Effector memory CD4-positive, alpha-beta T cell (primary cell): ENCODE measurements at places on chromosomes 6 and 20.

- DNase-seq, result no peak
Measured at GRCh38 chr6:150413781-150414281, 45.0 kb downstream of the IYD start.

DNA sequence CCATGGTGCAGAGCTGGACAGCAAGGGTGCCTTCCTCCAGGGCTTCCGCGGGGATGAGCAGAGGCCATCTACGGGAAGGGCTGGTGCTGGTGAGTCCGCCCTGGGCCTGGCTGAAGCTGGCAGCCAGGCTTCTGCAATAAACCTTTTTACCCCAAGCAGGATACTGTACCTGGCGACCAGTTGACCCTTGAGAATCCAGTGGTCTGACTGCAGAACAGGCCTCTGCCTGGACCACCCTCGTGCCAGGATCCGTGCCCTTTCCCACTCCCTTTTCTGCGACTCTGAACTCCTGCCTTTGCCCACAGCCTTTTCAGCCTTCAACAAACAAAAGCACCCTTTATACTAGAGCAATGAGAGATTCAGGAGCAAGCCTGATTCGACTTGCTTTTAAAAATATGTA is 18.9 kb downstream of the CDH26 start:
- DNase-seq, result no peak

GRCh38 chr6:156876302-156876701 is 99.1 kb downstream of the ARID1B start:
- no peak for DNase-seq

- DNase-seq, result no peak
Measured at GRCh38 chr6:23377830-23378229, 748.2 kb upstream of the NRSN1 start.

GRCh38 chr6:36267731-36268477 is 2.0 kb upstream of the PNPLA1 start:
- no peak for DNase-seq

- DNase-seq, result no peak
Measured at GRCh38 chr6:12614456-12614855, 102.1 kb upstream of the PHACTR1 start.

- DNase-seq, result no peak
Measured at GRCh38 chr6:129177801-129178200, 294.9 kb downstream of the LAMA2 start.

GRCh38 chr6:46953921-46954320 is 32.2 kb upstream of the ADGRF5 start:
- DNase-seq, result no peak

GRCh38 chr6:157020398-157020797 is 243.2 kb downstream of the ARID1B start:
- no peak for DNase-seq

DNA sequence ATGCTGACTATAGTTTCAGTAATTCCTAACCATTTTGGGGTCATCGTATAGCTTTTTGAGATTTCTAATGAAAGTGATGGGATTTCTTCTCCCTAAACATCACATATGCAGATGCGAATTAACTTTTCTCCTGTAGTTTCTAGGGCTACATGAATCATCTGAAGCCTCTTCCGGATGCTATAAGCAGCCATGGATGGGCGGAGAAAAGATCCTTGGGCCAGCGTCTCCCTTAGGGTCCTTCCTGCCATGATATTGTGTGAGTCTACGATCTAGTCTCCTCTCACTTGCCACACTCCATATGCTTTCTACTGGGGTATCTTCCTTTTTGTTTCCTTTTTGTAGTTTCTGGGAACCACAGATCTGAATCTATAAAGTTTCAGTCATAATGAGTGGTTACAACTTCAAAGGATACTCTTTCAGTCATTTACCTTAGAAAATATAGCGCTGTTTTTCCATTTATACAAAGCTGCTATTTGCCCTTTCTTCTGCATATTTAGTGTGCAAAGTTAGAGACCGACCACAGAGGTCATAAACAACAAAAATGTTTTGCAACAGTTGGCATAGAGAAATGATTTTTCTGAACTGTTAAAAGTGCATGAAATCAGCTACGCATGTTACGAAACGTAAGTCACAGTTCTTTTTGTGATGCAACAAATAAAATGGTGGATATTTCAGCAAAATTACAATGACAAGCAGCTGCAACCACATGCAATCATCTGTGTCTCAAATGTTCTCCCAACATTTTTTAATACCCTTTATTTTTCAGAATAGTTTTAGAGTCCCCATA is 396.2 kb upstream of the SLC35B3 start:
- no peak for DNase-seq

DNA sequence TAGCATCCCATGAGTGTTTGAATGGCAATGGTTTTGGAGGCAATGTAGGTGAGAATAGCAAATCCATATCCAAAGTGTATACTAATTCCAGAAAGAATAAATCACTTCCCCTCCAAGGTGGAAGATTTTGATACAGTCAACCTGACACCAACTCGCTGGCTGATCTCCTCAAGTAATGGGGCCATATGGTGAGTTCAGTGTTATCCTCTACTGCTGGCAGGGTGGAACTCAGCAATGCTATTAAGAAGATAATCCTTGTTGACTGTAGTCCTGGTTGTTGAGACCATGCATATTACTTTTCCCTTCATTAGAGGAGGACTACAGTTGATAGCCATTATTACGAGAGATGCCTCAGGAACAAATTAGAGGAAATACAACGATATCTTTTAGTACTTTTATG is 17.8 kb upstream of the HLA-DQB1 start:
- no peak for DNase-seq

- no peak for DNase-seq
Measured at GRCh38 chr6:163728442-163729126, 314.1 kb downstream of the QKI start.

- DNase-seq, result no peak
Measured at GRCh38 chr6:43035495-43036194, 14.2 kb downstream of the RRP36 start.

GRCh38 chr20:11453430-11453829 is 464.3 kb upstream of the BTBD3 start:
- DNase-seq, result no peak

- no peak for DNase-seq
Measured at GRCh38 chr20:62362991-62363919, 3.9 kb downstream of the LAMA5 start.

- DNase-seq, result no peak
Measured at GRCh38 chr6:93293872-93294271, 125.5 kb downstream of the EPHA7 start.

DNA sequence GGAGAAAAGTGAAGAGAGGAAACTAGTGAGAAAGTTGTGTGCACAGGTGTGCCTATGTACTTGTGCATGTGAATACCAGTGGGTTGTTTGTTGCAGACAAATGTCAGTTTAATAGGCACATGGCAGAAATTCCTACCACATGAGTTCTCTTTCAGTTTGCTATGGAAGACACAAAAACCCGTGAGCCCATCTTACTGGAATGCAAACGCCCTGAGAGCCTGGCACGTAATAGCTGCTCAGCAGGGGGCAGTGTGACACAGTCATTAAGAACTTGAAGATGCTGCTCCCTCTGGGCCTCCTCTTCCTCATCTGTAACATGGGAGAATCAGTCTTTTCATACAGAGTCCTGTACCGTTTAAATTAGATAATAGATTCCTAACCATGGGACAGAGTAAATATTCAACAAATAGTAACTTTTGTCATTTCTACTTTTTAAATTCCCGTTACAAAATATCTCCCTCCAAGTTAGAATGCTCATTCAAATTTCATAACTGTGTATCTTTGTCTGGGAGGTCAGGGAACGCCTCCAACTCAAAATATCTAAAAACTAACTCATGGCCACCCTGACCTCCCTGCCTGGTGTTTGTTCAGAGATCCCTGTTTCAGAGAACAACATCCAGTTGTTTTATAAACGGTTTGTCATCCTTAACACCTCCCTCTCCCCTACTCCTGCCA is 802.9 kb downstream of the MAFB start:
- no peak for DNase-seq

DNA sequence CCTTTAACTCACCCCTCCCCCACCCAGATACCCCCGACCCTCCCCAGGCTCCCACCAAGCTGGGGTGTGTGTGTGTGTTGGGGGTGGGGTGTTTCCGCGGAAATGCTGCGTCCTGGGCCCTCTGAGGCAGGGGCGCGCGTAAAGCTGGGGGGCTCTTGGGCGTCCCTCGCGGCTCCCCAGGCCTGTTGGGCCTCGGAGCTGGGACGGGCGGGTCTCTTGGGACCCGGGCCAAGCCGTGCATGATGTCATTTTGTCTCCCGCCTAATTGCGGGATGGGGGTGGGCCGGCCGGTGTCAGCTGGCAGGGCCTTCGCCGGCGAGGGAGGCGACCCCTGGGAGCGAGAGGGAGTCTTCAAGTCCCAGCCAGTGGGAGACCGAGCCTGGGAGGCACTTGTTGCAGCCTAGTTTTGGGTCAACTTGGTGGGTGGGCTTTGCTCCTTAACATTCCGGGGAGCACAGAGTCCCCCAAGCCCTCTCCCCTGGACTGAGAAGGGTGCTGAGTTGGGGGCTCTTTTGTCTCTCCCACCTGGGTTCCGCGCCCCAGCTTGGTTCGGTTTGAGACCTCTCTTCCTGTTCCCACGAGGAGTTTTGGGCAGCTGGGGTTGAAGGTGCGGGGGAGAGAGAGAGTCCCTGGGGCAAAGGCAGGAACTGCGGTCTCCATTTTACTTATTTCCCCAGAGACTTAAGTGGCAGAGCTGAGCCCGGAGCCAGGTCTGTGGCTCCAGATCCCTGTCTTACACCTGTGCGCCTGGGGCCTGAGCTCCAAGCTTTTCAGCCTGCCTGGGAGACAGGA is 623 bp downstream of the MYBL2 start:
- no peak for DNase-seq

GRCh38 chr20:49634116-49634515 is 66.2 kb upstream of the PTGIS start:
- no peak for DNase-seq

- DNase-seq, result no peak
Measured at GRCh38 chr6:11833626-11834592, 55.3 kb upstream of the ADTRP start.

DNA sequence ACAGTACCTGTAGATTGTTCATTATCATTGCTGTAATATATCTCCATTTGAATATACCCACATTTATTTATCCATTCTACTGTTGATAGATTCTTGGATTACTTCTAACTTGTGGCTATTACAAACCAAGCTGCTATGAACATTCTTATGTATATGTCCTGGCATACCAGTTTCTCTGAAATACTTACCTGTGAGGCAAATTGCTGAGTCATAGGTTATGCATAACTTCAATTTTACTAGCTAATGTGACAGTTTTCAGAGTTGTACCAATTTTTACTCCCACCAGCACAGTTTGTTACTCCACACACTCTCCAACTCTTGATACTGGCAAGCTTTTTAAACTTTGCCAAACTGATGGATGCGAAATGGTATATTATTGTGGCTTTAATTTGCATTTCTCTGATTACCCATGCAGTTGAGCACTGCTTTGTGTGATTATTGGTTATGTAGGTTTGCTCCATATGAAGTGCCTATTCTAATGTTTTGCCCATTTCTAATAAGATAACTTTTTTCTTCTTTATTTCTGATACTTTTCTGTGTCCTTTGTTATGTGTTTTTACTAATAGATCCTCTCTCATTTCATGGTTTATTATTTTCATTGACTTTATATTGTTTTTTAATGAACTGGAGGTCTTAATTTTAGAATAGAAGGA is 62.8 kb upstream of the SDHAF4 start:
- DNase-seq, result no peak

DNA sequence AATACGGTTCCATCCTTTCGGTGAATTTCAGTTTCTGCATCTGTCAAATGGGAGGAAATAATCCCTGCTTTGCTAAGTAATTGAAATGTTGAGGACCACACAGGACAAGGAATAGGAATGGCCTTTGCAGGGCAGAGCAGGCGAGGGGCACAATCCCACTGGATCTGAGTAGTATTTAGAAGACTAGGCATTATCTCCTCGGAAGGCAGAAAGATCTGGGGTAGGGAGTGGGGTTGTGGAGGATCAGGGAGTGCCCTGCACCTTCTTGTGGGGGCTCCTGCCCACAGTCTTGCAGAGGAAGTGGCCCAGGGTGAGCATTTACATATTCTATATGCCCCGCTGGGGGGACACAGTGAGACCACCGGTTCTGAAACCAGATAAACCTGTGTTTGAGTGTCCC is 87.1 kb upstream of the SIRPA start:
- DNase-seq, result no peak

GRCh38 chr6:16947375-16948015 is 154.4 kb upstream of the STMND1 start:
- DNase-seq, result no peak

DNA sequence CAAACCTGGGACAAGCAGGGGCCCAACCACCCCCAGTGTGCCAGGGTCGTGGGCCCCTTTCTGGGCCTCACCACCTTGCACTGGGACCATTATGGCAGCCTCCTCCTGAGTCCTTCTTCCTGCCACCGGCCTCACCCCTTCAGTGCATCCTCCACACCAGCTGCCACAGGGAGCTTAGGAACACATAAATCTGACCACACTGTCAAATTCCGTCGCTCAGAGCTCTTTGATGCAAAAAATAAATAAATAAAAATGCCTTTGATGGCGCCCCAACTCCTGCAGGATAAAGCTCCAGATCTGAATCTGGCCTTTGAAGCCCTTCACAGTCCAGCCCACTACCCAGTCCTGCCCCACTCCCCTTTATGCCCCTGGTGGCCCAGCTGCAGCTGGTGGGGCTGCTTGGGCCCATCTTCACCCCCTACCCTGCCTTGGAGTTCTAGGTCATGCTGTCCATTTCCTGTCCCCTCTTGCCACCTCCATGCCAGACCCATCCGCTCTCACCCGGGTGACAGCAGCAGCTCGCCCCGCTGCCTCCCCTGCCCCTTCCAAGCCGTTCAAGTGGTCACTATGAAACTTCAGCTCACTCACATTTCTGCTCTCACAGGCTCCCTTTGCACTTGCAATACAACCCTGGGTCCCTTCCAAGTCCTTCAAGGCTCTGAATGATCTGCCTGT is 16.0 kb downstream of the MYH7B start:
- DNase-seq, result no peak

GRCh38 chr6:100506651-100507050 is 41.9 kb upstream of the SIM1 start:
- DNase-seq, result no peak

GRCh38 chr6:27861861-27862260 is 50.3 kb downstream of the OR2B2 start:
- DNase-seq, result no peak
